ENCODE measurements at places on chromosomes 5 and 9.

- DNase-seq: no peak
Observed at GRCh38 chr9:105858006-105858690, 163.8 kb downstream of the TMEM38B start.

- DNase-seq: peak; percentile 15
Observed at GRCh38 chr5:141084487-141084989, 9.9 kb upstream of the PCDHB2 start.

DNA sequence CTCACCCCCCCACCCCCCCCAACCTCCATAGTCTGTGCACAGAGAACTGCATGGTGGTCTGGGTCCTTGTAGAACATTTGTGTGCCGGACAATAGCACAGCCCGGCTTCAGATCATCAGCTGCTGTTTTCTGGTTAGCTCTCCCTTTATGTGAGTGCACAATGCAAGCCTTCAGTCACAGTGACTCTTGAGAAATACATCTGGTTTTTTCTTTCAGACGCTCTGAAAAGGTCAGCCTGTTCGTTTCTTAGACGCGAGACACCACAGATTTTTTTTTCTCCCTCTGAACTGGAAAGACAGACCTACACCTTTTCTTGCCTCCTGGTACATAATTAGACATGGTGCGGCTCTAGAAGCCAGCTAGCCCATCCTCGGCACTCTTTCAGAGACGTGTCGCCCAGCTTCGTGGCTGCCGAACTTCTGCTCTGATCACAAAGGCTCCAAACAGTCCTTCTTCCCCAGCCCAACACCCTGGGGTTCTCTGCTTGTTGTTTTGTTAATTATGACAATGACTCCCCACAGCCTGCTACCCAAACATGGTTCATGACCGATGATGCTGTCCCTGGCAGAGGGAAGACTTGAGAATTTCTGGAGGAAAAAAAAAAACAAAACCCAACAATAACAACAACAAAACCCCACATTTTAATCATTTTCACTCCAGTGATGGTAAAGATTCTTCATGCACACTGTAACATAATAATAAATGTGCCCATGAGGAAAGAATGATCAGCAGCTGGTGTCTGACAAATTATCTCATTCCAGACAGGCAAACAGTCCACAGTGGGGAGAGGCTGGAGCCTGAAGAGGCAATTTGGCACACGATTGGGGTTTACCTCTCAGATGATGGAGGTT lies 241.4 kb upstream of the ZNF462 start:
- DNase-seq: no peak

DNA sequence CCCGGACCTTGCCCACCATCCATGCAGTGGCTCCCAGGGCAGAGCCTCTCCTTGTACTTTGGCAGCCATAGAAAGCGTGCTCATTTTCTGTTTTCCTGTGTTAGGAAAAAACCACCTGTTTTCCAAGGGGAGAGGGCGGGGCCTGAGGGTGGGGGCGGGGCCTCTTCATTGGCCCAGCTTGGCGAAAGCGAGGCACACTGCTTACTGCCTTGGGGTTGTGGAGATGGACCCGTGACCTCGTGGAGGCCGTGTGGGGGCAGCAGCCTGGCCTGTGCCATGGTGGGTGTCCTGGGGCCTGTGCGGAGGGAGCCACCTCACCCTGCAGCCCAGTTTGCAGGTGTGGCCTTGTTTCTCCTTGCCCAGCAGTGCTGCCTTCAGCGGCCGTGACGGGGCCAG lies 4.4 kb upstream of the TOR4A start:
- no peak for DNase-seq

DNA sequence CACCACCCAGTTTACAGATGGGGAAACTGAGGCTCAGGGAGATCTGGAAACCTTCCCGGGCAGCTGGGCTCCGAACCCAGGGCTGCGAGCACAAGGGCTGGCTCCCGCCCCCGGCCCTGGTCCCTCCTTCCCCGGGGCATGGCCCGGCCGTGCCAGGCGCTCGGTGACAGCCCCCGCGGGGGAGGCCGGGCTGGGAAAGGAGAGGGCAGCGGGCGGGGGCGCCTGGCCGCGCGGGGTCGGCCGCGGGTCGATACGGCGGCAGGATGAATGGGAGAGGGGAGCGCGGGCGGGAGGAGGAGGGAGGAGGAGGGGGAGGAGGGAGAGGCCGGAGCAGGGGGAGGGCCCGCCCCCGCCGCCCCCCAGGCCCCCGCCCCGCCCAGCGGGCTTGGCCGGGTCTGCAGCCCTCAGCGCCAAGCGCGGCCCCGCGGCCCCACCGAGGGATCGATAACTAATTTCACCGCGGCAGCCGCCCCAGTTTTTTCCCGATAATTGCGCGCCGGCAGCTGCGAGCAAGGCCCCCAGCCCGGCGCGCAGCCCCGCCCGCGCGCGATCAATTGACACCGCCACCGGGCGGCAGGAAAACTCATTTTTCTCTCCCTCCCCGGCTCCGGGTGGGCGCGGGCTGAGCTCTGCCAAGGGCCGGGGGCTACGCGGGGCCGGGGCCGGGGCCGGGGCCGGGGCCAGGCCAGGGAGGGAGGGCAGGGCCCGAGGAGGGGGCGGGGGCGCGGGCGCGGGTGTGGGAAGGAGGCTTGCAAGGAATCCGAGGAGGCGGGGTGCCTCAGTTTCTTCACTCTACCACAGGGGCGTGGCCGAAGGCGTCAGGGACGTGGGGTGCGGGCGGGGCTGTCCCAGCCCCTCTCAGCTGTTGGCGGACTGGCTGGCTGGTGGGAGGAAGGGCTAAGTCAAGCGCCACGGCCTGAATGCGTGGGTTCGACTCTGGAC lies 52.1 kb downstream of the C9orf50 start:
- peak; percentile 33 for DNase-seq

GRCh38 chr9:131567910-131568309 lies 22.6 kb downstream of the PRRT1B start:
- DNase-seq: no peak

GRCh38 chr5:117347280-117347679 lies 772.7 kb upstream of the SEMA6A start:
- DNase-seq: no peak

- no peak for DNase-seq
Observed at GRCh38 chr5:171272996-171273970, 35.8 kb upstream of the TLX3 start.

DNA sequence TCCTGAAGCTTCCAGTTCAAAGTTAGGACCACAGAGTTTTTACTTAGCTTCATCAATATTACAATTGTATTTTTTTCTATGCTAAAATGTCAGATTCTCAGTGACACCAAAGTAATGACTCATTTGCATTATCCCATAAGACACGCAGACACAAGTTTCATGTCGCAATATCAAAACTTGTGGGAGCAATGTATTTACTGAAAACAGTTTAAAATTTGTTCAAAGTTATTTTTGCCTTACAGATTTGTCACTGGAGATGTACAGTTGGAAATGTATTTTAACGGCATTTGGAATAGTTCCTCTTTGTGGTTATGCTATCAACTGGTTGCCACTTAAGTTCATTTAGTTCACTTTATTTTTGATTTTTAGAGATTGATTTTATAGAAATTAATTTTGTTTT lies 36.2 kb upstream of the DAP start:
- DNase-seq: no peak

All from activated T-cell treated with anti-CD3 and anti-CD28 coated beads, Interleukin-2, amount 50 U/mL, for 4 hours (primary cell).